ENCODE measurements at places on chromosomes 12 and 14.

DNA sequence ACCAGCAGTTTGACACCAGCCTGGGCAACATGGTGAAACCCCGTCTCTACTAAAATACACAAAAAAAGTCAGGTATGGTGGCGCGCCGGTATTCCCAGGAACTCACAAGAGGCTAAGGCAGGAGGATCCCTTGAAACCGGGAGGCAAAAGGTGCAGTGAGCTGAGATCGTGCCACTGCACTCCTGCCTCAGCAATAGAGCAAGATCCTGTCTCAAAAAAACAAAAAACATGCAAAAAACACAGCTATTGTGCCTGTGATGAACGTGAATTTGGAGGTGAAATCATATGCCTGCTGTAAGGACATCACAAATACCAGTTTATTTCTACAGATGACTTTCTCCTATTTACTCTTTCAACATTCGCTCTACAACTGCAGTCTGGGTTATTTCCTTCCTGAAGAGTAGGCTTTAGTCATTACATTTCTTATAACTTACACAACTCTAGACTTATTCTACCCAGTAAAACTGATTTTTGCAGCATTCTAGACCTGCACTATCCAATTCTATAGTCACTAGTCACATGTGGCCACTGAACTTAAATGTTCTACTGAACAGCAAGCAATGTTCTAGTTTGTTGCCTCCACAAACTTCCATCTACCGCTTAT is 48.3 kb downstream of the HNRNPC start:
- no peak for DNase-seq

DNA sequence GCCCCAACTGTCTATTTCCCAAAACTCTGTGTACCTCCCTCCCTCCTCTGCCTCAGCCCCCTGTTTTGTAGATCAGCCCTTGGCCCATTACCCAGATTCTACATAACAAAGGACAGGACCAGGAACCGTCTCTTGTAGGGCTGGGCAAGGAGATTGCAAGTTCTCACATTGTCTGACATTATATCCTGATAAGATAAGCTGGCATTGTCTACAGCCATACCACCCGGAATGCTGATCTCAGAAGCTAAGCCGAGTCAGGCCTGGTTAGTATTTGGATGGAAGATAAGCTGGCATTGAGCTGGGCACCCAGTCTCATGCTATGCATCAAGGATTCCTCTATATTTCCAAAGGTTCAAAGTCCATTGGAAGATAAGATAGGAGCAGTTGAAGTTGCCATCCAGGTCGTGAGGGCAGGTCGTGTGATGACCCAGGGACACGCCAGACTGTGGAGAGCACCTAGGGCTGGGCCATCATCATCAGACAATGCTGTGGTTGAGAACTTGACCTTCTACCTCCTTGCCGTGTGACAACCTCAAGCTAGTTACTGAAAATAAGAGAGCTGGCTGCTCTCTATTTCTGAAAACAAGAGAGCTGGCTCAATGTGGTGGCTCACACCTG is 29.5 kb downstream of the PHETA1 start:
- no peak for DNase-seq

DNA sequence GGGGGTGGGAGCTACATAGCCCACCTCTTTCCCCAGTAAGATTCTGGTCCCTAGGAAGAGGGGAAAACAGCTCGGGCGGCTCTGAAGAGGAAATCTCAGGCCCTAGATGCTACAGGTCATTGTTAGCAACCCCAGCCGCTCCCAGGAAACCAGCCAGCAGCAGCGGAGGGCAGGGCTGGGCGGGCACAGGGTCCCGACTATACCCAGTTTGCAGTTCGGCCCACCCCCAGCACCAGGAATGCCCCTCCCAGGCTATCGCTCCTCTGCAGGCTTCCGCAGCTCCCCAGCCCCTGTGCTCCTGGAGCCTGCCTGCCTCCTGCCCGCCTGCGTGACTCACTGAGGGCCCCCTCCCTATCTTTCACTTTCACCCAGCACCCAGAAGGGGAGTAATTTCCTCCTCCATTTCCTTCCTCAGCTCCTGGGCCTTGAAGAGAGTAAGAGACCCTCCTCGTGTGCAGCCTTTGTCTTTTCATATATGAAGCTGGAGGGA is 27.2 kb upstream of the PNMA1 start:
- no peak for DNase-seq

- DNase-seq = no peak
Measured at GRCh38 chr12:91326058-91327027, 143.7 kb upstream of the DCN start.

GRCh38 chr12:109897029-109897428 is 3.0 kb upstream of the TCHP start:
- DNase-seq = no peak

DNA sequence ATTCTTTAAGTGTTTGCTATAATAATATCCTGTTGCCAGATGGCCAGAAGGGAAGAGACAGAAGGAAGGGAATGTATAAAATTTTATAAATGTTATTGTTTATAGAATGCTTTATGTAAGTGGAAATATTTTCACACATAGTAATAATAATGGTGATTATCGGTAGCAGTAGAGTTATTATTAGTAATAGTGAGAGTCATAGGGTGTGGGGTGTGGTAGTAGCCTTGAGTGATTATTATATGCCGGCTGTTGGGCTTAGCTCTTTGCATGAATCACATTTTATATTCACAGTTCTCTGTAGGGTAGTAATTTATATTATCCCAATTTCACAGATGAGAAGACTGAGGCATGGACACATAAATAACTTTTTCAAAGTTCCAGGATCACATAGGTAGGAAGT is 391.4 kb downstream of the C12orf75 start:
- no peak for DNase-seq

GRCh38 chr12:122421821-122422729 is at the start of gene CLIP1:
Gene CLIP1, minus strand, starts transcription at chr12:122422669. Its CDS starts 42,217 bp downstream, at chr12:122380452.
- no peak for DNase-seq

- peak; percentile 100 for DNase-seq
Measured at GRCh38 chr12:56359851-56360767, at the start of gene STAT2. Gene STAT2, minus strand, starts transcription at chr12:56360107. Its CDS starts 3,536 bp downstream, at chr12:56356571.

DNA sequence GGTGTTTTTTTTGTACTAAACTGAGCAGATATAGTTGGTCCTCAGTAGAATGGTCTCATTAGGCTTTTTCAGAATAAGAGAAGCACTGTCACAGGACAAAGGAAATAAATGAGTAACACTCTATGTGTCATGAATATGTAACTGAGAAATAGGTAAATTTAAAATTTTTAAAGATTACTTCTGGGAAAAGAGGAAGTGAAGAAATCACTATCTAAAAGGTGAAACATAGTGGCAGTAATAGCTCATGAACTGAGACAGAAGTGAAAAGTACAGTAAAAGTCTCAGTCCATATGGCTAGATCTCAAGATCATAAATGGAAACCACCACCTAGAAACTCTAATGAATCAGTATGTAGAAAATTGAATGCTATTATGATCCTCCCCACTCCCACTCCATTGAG is 89.3 kb upstream of the TTC7B start:
- DNase-seq = no peak

DNA sequence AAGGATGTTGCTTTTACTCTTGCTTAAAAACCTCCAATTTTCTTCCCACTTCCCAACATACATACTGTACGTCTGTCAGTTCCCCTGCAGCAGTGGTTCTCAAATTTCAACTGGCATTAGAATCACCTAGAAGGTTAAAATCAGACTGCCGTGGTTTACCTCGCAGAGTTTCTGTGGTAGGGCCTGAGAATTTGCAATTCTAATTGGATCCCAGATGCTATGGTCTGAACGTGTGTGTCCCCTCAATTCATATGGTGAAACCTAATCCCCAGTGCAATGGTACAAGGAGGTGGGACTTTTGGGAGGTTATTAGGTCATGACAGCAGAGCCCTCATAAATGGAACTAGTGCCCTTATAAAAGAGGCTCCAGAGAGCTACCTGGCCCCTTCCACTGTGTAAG is 226.9 kb downstream of the CRADD start:
- no peak for DNase-seq

- no peak for DNase-seq
Measured at GRCh38 chr14:101772770-101773169, 11.3 kb downstream of the PPP2R5C start.

GRCh38 chr12:91347481-91348214 is 165.0 kb upstream of the DCN start:
- DNase-seq = no peak

GRCh38 chr12:52581481-52581880 is 7.8 kb upstream of the KRT74 start:
- no peak for DNase-seq

DNA sequence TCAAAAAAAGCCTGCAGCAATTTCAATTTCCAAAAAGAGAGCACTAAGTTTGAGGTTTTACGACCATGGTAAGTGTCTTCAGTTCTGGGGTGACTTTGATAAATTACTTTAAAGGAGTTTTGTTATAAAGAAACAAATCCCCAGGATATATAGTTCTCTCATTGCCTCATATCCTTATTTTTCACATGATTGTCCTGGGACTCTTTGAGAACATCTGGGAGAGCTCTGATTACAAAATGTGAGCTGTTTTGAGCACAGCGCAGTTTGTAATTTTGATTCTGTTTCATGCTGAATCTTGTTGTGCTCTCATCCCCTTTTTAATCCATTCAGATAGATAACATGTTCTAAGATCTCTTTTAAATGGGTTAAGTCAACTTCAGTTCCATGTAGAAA is 67.7 kb upstream of the DCN start:
- DNase-seq = peak; percentile 57

DNA sequence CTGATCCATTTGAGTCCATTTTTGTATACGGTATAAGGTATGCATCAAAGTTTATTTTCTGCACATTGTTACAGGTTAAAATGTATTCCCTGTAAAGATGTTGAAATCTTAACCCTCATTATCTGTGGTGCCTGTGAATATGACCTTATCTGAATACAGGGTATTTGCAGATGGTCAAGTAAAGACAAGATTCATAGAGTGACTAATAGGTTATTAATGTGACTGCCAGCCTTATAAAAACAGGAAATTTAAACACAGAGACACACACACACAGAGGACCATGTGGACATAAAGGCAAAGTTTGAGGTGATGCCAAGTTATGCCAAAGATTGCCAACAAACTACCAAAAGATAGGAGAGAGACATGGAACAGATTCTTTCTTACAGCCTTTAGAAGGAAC is 347.2 kb upstream of the DCN start:
- no peak for DNase-seq

- no peak for DNase-seq
Measured at GRCh38 chr12:109057376-109057775, 5.0 kb downstream of the USP30 start.

GRCh38 chr12:131105351-131105735 is 151.6 kb downstream of the ADGRD1 start:
- no peak for DNase-seq

DNA sequence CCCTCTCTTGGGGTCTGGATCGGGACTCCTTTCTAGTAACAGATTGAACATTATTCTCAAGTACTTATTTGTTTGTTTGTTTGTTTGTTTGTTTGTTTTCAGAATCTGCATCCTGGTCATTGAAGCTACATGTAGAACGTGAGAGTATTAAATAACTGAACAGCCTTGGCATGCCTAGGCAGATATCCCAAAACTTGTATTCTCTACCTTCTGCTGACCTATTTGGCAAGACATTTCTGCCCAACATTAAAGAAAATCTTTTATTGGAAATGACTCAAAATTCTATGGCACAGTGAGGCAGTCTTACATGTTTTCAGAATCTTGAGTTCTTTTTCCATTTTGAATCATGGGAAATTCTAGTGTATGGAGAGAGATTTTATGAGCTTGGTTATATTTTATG is 165.1 kb upstream of the CNOT2 start:
- DNase-seq = no peak

DNA sequence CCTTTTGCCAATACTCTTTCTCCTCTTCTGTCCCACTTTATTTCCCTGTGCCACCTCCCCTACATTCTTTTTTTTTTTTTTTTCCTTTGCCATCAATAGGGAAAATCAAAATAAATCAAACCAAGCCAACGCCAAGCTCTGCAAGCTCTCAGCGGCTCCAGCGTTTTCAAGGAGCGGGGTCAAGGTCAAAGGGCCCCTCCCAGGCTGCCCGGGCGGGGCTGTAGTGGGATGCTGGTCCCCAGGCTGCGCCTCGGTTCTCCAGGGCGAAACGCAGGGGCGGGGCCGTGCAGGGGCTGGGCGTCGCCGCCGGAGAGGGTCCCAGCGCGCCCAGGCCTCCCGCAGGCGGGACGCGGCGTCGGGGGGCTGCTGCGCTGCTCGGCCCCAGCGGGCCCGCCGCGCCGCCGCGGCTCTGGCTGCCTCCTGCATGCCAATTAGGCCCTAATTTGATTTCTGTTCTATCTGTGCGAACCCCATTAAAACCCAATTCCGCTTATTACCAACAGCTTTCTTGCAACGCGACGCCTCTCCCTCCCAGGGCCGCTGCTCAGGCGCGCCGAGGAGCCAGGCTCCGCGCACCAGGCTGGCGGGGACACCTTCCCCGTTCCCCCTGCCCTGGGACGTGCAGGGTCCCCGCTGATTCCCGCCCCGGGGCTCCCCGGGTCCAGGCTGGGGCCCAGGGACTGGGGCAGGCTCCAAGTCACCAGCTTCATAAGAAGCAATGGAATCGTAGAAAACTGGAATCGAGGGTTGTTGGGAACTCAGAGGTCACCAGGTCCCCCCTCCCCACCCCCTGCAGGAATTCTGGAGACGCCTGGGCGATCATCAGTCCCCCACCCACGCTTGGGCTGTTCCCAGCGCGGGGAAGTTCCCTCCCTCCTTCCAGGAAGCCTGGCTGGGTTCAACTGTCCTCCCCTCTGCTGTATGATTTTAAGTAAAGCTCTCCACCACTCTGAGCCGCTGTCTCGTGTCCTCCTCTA is 50.7 kb upstream of the MAP1LC3B2 start:
- no peak for DNase-seq

- DNase-seq = no peak
Measured at GRCh38 chr12:127770118-127770517, 496.9 kb upstream of the TMEM132C start.

DNA sequence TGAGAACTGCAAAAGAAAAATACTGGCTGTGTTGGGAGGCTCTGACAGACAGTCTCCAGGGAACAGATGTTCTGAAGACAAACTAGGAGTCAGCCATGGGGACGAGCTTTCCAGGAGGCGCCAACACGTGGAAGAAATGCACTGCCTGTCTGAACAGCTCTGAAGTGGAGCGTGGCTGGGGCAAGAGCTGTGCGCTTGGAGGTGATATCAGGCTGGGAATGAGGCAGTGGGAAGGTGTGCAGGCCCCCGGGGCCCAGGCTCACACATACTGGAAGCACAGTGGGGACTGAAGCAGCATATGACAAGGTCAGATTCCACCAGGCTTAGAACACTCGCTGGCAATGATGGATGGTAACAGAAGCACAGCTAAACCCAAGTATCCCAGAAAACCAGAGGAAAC is 17.5 kb downstream of the APPL2 start:
- DNase-seq = no peak

GRCh38 chr12:124590447-124590846 is 23.0 kb upstream of the NCOR2 start:
- DNase-seq = no peak

- no peak for DNase-seq
Measured at GRCh38 chr14:24422694-24423601, 6.5 kb downstream of the CBLN3 start.

- DNase-seq = no peak
Measured at GRCh38 chr14:29264865-29265264, 498.3 kb downstream of the FOXG1 start.

- DNase-seq = no peak
Measured at GRCh38 chr12:39692258-39692853, 72.8 kb upstream of the ABCD2 start.

Measured in fibroblast of skin of left biceps (primary cell).